Muscle of back (tissue), 13 donors: ENCODE measurements at places on chromosomes 6 and 20. TPM values are rescaled to one million over a fixed set of nuclear protein-coding genes. Genes with fewer than 3 reads are reported as not detected.

Gene BMP5
- 11.0 TPM for polyA plus RNA-seq

Gene C6orf132
- 1.8 TPM for polyA plus RNA-seq

Gene NR2E1
- not detected for polyA plus RNA-seq

Gene HLA-DQA1
- polyA plus RNA-seq, result 2.3 TPM

Gene APCDD1L
- polyA plus RNA-seq, result 6.1 TPM

Gene DBNDD2
- 21.3 TPM for polyA plus RNA-seq

Gene EPPIN
- polyA plus RNA-seq, result not detected

Gene ADGRF5
- polyA plus RNA-seq, result 37.3 TPM

- DNase-seq, result peak; percentile 85
Measured at GRCh38 chr6:108559884-108560462, 744 bp upstream of the FOXO3 start.

DNA sequence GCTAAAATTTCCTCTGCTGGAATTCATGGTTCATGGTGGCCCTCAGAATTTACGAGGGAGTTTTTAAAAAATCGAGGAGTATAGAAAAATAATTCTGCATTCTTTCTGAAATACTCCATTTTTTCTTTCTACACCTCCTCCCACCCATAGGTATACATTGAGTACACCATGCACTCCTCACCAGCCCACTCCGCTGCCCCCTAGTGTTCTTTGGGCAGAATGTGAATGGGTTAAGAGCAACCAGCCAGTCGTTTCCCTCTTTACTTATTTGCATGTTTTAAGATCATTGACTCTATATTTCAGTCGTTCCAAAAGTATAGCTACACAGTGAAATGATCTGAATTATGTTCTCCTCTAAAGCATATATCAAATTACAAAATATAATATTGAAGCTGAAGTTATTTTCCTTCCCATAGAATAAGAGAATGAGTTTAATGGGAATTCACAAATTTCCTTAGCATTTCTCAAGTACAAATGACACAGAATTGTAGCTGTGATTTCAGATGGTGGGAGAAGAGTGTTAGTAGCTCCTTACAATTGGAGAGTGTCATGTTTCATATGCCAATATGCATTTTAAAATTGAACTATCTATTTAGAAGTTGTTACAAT is 977.7 kb upstream of the SLC35B3 start:
- DNase-seq, result no peak

- no peak for DNase-seq
Measured at GRCh38 chr6:11702500-11703130, 76.0 kb downstream of the ADTRP start.

GRCh38 chr20:31440012-31440659 is at the start of gene DEFB123:
DEFB123 (plus strand) TSS chr20:31440632; CDS start chr20:31440699, 67 bp downstream.
- no peak for DNase-seq

DNA sequence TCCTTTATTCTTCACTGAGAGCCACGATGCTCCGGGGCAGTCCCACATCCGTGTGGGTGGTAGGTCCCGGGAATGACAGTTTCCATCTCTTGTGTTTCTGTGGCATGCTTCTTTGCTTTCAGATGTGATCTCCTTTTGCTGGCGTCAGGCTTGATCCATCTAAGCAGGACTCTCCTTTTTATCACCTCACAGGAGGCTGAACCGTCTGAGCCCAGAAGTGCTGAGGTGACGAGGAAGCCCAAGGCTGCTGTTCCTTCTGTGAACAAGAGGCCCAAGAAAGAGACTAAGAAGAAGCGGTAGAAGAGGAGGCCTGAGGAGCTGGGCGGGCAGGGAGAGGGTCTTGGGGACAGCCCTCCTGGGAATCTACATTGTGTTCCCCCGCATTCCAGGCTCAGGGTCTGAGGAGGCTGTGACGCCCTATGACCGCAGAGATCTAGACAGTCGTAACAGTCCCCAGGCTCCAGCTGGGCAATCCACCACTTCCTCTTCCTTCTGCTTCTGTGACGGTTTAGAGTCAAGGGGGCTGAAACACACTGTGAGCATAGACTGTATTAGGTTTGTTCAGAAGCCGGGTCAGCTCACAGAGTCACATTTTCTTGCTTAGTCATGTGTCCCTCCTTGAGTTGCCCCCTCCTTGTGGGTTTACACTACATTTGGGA is 26.8 kb downstream of the MANBAL start:
- DNase-seq, result peak; percentile 48

GRCh38 chr20:7665376-7665775 is 274.9 kb downstream of the HAO1 start:
- no peak for DNase-seq

- DNase-seq, result no peak
Measured at GRCh38 chr6:154411076-154411475, 54.5 kb upstream of the IPCEF1 start.

GRCh38 chr20:47927385-47927851 is 142.1 kb upstream of the SULF2 start:
- no peak for DNase-seq

DNA sequence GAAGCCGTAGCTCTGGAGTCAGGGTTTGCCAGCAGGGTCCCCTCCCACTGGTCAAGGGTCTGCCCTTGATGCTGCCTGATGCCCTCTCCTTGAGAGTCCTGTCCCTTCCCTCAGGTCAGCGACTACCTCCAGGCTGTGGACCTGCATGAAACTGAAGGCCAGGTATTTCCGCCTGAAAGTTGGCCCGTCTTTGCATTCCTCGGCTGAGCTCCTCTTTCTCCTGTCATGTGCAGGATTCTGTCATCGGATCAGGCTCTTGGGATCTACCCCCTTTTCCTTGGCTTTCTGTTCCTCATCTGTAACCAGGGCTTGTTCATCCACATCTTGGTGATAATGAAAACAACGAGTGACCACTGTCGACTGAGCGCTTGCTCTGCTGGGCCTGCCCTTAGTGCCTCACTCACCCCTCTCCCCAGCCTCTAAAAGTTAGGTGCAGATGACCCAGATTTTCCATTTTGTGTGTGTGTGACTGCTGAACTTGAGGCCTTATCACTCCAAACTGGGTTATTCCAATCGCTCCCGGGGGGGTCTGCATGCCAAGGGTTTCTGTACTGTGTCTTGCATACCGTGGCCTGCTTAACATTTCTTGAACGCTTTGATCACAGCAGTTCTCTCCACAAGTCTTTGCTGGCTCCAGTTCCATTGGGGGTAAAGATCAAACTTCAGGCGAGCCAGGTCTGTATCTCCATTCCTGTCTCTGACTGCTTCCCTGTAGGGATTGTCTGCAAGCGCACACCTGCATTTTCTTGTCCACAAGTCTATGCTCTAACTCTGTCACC is 81.6 kb downstream of the DTD1 start:
- no peak for DNase-seq

- DNase-seq, result no peak
Measured at GRCh38 chr6:166440106-166440505, 57.4 kb upstream of the MPC1 start.

DNA sequence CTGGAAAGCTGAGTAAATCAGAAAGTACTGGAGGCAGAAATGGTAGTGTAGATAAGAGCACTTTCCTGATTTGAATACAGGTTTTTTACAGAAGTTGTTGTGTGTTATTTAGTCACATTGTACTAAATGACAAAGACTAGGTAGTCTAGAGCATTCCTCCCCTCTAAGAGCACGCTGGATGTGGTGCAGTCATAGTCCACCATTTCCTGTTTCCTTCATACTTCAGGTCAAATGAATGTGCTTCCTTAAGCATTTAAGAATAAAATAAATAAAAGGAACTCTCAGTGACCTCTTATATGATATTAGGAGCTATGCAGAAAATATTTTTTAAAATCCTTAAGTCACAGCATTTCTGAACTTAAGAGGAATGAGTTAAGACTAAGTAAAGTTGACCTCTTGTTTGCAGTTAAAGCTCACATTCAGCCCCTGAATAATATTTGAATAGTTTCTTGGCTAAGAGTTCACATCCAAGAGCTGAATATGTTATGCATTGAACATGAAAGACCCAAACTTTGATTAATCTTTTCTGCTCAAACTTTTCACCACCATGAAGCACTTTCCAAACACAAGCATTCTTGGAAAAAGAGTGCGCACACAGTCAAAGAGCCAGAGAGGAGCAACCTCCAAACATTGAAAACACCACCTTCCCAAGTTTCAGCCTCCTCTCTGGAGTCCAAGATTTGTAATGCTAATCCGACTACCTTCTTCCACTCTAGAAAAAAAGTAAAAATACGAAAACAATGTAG is 53.4 kb upstream of the TMEM30A start:
- DNase-seq, result peak; percentile 58

GRCh38 chr6:99521633-99522151 is 6.5 kb upstream of the USP45 start:
- DNase-seq, result no peak

DNA sequence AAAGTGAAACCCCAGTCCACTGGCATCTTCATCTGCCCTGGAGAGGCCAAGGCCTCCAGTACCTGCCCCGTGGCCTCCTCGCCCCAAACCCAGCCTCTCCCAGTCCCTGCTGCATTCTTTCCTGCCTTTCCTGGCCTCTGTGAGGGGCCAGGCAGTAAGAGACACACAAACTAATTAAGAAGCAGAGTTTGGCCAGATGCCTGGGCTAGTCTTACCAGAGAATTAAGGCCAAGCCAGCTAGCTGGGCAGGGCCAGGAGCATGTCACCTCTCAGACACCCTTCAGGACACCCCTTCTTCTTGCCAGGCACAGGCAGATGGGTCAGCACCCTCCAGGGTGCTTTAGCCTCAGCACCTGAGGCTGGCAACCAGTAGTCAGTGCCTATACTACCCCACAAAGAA is 2.4 kb downstream of the MDGA1 start:
- no peak for DNase-seq

GRCh38 chr20:22339946-22340345 is 244.4 kb downstream of the FOXA2 start:
- no peak for DNase-seq

GRCh38 chr6:46915380-46915779 is 6.4 kb downstream of the ADGRF5 start:
- DNase-seq, result no peak

GRCh38 chr6:169510871-169511270 is 191.0 kb downstream of the WDR27 start:
- DNase-seq, result no peak

- peak; percentile 59 for DNase-seq
Measured at GRCh38 chr6:15280028-15280427, 34.2 kb downstream of the JARID2 start.

DNA sequence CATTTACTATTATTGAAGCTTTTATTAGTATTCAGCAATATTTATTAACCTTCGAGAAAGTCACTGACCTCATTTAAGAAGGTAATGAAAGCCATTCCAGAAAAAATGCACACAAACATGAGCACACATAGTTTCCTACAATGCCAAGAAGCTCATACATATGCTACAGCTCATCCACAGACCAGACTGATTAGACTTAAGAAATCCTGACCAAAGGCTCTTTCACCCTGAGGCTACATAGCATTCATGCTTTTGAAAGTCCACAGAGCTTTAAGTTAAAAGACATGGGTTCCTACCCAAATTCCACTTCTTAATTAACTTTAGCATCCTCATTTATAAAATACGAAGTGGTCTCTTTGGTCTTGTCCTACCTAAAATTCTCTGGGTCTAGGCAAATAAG is 430.4 kb downstream of the TBC1D32 start:
- no peak for DNase-seq

DNA sequence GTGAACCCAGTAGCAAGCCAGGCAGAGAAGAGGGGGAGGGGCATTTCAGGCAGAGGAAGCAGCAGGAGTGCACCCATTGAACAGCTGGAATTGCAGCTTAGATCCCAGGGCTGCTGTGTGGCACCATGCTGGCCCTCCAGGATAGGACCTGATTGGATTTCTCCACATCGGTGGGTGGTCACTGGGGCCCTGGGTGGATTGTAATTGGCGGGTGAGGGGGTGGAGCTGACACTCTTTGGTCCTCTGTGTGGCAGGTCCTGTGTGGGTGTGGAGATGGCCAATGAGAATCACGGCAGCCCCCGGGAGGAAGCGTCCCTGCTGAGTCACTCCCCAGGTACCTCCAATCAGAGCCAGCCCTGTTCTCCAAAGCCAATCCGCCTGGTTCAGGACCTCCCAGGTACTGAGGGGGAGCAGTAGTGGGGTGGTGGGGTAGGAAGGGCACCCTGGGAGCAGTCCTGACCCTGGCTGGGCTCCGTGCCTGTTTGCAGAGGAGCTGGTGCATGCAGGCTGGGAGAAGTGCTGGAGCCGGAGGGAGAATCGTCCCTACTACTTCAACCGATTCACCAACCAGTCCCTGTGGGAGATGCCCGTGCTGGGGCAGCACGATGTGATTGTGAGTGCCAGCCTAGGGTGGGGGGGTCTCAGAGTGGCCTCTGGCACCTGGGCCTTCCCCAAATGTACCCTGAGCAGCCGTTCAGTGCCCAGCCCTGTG is 4.4 kb downstream of the PCIF1 start:
- DNase-seq, result no peak

- DNase-seq, result no peak
Measured at GRCh38 chr20:38350879-38351775, 4.8 kb downstream of the LBP start.

DNA sequence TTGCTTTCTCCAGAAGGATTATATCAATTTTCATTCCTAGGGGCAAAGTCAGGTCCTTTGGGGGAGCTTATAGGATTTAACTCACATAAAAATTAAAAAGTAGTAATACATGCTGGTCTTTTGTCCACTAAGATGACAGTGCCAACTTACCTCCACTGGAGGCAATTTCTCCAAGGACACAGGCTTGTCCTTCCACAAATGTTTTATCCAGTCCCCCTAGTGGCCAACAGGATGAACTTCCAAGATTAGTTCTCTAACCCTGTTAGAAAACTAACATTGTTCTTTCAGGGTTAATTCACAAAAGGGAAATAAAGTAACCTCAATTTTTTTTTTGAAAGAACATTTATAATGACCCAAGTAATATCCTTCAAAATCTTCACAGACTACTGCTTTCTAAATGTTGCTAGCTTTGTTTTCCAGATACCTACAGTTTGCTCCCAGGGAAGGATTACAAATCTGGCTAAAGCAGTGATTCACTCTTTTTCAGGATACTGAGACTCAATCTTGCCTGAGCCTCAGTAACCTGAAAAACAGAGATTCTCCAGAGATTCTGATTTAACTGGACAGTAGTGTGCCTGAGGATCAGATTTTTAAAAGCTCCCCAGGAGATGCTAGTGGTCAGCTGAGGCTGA is 31.7 kb upstream of the UBR2 start:
- no peak for DNase-seq

DNA sequence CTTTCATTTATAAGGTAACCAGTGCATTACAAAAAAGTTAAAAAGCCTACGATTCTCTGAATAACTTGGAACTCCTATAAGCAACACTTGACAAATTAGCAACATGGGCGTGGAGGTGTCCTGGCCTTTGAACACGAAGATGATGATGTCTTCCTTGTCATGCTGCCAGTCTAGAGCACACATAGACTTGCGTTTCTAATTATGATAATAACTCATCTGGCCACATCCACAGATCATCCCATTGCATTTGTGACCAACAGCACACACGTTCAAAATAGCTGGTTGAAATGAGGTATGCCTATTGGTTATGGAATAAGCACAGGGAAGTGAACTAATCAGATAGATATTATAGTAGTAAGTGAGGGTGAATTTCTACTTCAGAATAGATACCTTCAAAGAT is 608.9 kb downstream of the PRKN start:
- no peak for DNase-seq

GRCh38 chr6:64256483-64256882 is 620.9 kb downstream of the PHF3 start:
- DNase-seq, result no peak
